Right renal pelvis (tissue), 4 donors: ENCODE measurements at places on chromosomes 11 and 22.

DNA sequence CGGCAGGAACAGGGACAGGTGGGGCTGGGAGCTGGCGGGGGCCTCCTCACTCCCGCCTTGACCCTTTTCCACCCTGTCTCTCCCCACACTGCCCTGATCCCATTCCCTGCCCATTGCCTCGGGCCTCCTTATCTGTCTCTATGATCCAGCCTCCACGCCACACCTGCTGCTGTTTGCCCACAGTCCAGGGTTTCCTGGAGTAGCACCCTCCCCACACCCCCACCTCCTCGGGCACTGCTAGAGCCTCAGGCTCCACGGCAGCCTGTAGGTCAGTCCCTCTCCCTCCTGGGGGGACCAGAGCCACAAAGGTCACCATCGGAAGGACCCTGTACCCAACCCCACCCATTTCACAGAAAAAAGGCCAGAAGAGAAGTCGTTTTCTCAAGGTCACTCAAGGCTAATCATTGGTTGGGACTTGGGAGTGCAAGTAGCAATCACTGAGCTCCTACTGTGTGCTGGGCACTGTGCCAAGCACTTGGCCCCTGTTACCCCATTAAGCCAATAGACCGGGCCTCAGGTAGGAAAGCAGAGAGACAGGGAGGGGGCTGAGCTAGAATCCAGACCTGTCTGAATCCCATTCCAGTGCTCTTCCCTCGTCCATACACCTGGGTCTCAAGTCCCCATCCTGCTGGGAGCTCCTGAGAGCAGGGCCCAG lies 71.8 kb downstream of the PDE2A start:
- DNase-seq: no peak

- no peak for DNase-seq
Observed at GRCh38 chr11:13111813-13112130, 102.7 kb downstream of the RASSF10 start.

DNA sequence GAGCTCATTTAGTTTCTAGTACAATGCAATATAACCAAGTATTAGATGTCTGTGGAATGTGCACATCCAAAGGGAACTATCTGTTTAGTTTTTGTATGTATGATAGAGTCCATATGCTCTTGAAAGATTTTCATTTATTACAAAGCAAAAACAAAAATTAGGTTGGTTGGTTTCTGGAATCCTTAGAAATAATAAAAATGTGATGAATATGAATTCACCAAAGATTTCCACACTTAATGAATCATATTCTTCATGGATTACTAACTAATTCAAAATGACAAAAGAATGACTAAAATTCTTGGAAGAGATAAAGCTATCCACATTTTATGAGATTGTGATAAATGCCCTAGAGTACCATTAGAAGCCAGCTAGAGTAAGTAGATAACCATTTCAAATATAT lies 261.1 kb downstream of the SBF2 start:
- DNase-seq: no peak

DNA sequence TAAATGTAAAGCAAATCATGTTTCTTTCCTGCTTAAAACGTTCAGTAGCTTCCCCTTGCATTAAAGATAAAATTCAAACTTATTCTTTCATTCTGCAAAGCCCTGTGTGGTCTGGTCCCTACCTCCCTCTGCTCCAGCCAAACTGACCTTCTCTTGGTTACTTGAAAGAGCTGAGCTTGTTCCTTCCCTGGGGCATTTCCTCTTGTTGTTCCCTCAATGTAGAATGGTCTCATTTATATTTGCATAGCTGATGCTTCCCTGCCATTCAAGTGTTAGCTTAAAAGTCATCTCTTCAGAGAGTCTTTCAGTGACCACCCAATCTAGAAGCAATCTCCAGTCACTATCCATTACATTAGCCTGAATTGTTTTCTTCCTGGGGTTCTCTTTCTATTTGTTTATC lies 1618.5 kb upstream of the TENM4 start:
- no peak for DNase-seq

- DNase-seq: no peak
Observed at GRCh38 chr22:19599626-19600243, 75.5 kb upstream of the CLDN5 start.

DNA sequence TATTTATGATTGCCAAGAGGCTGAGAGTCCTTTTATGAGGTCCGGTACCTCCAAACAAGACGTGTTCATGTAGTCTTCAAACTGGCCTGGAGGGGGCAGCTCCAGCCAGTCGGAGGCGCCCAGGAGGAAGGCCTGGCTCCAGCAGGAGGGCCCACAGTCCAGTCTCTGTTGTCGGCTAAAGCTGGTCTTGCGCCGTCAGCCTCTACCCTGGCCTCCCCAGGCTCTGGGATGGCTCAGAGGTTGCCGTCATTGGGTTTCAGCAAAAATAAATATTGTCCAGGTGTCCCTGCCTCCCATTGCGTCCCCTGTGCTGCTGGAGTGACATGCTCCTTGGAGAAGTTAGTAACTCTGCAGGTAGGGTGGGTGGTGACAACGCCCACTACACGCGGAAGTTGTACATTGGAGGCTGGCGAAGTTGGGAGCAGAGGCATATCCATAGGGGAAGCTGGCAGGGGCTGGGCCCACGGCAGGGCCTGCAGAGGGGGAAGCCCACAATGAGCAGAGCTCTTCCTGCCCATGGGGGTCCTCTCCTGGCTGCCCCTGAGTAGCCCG lies 1.0 kb upstream of the SLC25A1 start:
- peak; percentile 53 for DNase-seq

- no peak for DNase-seq
Observed at GRCh38 chr22:19405652-19406051, 25.9 kb downstream of the HIRA start.

DNA sequence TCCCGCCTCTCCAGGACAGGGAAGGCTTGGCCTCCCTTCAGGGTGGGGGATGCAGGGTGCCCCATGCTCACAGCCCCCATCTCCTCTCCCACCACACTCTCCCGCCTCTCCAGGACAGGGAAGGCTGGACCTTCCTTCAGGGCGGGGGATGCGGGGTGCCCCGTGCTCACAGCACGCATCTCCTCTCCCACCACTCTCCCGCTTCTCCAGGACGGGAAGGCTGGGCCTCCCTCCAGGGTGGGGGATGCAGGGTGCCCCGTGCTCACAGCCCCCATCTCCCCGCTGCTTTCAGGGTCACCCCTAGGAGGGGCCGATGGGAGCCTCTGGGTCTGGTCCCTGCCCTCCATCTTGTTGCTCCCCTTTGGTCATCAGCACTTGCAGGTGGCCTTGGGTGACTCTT lies 348.0 kb downstream of the CTTN start:
- no peak for DNase-seq

- DNase-seq: no peak
Observed at GRCh38 chr22:40331706-40332105, 14.6 kb upstream of the ADSL start.

GRCh38 chr11:27381238-27381666 lies 18.2 kb upstream of the CCDC34 start:
- DNase-seq: no peak

DNA sequence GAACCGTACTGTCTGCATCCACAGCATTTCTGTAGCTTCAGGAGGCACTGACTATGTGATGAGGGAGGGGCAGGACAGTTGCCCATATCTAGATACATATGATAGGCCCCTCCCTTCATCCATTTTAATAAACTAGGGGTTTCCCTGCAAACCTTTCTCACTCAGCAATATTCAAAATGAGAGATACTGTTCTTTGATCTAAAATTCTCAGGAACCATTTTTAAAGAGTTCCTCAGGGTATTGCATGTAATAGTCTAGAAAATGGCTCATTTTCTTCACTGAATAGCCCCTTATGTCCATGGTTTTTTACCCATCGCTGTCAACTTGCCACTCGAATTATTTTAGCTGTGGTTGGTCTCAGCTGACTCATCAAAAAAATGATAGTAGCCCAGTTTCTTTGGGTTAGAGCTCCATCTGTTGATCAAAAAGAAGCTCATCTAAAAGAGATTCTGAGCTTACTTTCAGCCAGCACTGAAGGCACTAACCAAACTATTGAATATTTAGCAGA lies 37.0 kb upstream of the DNAJB7 start:
- DNase-seq: peak; percentile 22

GRCh38 chr22:45064313-45065278 lies 54.8 kb upstream of the PHF21B start:
- DNase-seq: no peak

DNA sequence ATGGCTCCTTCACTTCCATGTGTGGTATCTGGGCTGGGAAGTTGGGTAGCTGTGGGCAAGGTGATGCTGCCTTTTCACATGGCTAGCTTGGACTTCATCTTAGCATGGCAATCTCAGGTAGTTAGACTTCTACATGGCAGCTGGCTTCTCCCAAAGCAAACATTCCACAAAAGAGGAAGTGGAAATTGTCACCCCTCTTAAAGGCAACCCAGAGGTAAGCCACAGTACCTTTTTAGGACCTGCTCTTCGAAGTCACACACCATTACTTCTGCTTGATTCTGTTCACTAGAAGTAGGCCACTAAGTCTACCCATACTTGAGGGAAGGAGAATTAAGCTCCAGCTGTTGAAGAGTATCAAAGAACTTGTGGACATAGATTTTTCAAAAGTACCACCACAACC lies 25.9 kb downstream of the TUG1 start:
- no peak for DNase-seq

GRCh38 chr11:69444381-69445130 lies 36.9 kb upstream of the LINC01488 start:
- no peak for DNase-seq

DNA sequence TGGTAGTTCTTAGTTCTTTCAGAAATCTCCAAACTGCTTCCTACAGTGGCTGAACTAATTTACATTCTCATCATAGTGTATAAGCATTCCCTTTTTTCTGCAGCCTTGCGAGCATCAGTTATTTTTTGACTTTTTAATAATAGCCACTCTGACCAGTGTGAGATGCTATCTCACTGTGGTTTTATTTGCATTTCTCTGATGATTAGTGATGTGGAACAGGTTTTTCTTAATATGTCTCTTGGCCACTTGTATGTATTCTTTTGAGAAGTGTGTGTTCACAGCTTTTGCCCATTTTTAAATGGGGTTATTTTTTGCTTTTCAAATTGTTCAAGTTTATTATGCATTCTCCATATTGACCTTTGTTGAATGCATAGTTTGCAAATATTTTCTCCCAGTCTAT lies 459.3 kb downstream of the NTM start:
- DNase-seq: no peak

DNA sequence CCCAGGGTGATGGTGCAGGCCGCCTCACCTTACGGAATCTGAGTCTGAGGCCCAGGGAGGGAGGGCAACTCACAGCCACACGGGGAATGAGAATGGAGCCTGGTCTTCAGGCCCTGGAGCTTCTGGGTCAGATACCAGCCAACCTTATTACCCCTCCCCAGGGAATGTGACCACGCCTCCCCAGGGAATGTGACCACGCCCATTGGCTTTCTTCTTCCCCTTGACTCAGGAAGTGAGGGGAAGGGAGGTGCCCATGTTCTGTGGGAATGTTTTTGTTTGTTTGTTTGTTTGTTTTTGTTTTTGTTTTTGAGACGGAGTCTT lies 57.5 kb upstream of the RBFOX2 start:
- no peak for DNase-seq

GRCh38 chr11:11448626-11449025 lies 95.6 kb upstream of the CSNK2A3 start:
- no peak for DNase-seq

- no peak for DNase-seq
Observed at GRCh38 chr11:35787626-35788025, 125.1 kb downstream of the TRIM44 start.

GRCh38 chr11:1193326-1194230 lies 29.3 kb upstream of the MUC5B start:
- no peak for DNase-seq

DNA sequence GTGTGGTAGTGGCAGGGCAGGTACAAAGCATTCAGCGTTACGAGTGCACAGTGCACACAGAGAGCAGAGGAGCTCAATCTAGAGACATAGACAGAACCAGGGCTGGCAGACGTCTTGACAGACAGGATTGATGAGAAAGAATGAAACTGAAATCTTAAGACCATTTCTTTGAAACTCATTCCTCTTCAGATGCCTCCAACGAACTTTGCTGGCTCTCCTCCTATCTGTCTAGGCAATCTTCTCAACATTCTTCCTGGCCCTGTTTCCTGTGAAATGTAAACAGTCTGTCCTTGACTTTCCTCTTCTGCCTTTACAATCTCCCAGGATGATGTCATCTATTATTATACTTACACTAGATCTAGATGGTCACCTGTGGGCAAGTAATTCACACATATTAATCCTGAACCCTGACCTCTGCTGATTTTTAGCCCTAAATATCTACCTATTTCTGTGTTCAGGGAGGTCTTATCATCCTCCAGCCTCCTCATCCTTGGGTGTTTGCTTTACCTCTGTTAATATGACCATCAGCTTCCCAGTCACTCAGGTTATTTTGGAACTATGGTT lies 119.5 kb downstream of the ENTHD1 start:
- no peak for DNase-seq

- no peak for DNase-seq
Observed at GRCh38 chr11:96314326-96315020, 28.5 kb downstream of the MAML2 start.

DNA sequence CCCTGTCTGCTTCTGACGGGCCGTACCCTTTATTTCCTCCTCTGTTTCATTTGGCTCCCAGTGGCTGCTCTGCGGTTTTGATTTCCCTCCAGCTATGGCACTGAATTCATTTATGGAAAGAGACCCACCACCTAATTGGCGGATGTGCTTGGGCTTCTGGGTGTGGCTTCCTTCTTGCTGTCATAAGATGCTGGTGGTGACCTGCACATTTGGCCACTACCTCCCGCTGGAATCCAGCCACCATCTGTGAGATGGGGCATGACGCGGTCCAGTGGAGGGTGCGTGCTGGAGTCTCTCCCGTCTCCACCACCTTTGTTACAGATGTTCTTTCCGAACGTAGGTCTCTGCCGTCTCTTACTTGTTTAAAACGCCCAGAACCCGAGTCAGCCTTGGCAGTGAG lies 47.7 kb upstream of the FADD start:
- no peak for DNase-seq

GRCh38 chr22:16960220-16960883 lies 47.7 kb downstream of the GAB4 start:
- DNase-seq: no peak

- no peak for DNase-seq
Observed at GRCh38 chr11:119125821-119126220, 4.4 kb downstream of the HINFP start.

DNA sequence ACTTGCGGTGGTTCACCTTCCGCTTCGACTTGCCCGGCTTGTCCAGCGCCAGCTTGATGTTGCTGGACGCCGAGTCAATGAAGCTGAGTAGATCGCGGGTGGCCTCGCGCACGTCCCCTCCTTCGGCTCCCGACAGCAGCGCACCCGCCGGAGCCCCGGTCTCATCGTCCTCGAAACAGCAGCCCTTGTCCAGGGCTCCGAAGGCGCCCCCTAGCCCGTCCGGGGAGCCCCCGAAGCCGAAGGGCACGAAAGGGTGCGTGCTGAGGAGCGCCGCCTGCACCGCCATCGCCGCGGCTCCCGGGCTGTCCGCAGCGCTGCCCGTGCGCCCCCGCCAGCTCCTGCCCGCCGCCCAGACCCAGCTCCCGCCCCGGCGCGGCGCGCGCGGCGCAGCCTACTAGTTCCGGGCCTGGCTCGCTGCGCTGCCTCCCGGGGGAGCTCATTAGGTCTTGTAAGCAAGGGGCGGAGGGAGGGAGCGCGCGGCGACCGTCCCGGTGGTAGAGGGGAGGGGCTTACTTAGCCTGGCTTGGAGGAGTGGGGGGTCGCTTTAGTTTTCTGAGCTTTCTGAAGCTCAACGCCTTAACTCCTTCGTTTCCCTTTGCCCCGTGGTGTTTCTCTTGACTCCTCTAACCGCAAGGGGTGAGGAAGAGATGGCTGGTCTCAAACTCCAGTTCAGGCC lies at the start of gene FAM181B:
Gene FAM181B (minus strand): TSS at position 421 of the 676 bp plus-strand sequence. CDS start 135 bp downstream, at position 286.
- DNase-seq: peak; percentile 64

GRCh38 chr22:41505511-41506220 lies 36.7 kb downstream of the ACO2 start:
- no peak for DNase-seq

- DNase-seq: no peak
Observed at GRCh38 chr22:45402466-45402985, 10.9 kb downstream of the SMC1B start.
